ENCODE measurements at places on chromosomes 2 and 18.

GRCh38 chr2:68726608-68727367, 7.8 kb upstream of the ARHGAP25 start:
- DNase-seq = no peak

GRCh38 chr18:65876310-65876709, 125.5 kb downstream of the CDH7 start:
- no peak for DNase-seq

DNA sequence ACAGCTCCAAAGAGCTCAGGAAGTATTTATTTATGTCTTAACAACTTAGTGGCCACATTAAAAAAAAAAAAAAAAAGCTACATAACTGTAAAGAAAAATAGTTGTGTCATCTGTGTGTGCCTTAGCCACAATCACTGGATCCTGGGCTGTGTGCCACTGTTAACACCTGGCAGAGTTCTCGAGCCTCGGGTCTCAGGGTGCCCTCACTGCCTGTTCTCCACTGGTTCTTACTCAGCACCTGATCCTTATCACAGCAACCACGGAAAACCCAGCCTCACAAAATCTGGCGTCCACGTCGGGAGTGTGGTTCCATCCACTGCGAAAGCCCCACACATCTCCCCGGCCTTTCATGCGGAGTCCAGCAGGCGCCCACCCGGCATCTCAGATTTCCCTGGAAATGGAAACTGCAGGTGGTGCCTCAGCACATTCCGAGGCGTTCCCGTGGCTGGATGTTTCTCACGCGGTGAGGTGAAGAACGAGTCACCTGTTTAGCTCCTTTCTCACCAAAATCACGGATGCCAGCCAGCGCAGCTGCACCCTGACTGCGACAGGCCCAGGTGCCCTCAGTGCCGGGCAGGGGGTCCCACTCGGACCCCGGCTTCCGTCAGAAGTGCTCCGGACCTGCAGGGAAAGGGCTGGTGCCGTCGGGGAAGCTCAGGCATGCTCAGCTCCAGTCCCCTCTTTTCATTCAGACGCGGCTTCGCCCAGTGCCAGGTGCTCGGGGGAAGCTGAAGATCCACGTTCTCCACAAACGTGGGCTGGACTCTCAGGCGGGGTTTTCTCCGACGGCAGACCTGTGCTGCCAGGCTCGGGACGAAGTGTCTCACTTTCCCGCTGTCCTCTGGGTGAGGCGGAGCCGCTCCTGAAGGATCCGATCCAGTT, 198.7 kb upstream of the SALL3 start:
- no peak for DNase-seq

DNA sequence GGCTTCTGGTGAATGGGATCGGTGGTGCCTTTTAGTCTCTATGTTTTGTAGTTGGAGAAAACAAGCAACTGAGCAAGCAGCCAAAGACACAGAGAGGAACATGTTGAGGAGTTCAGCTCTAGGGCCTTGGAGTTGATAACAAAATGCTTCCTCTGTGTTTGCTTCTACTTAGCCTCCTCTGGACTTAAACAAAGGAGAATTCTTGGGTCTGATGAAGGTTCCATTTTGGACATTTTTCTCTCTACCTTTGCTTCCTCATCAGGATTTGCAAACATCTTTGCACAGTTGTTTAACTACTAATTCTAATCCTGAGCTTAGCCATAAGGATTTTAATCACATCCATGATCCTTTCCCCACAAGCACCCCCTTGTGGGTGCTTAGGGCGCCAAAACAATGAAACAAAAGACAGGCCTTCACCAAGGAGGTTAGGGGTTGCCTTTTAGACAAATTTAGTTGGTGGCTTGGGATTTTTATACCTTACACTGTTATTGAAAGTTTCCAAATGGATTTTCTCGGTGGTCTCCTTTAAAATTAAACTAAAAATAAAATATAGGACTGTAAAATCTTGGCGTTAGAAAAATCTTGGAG, 148.5 kb upstream of the SATB2 start:
- no peak for DNase-seq

DNA sequence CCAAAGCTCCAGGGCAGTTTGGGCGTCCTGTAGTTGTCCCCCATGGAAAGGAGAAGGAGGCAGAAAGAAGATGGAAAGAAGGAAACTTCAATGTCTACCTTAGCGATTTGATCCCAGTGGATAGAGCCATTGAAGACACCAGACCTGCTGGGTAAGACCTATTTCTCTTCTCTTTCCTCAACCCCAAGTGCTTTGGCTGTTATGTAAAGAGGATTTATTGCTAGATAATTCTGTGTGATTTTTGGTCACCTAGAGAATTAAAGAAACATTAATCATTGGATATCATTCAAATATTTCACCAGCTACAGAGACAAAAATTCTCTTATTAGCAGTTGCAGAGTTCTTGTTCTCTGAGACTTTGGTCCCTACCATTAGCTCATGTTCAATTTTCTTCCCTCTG, 1.9 kb downstream of the GALNT5 start:
- no peak for DNase-seq

DNA sequence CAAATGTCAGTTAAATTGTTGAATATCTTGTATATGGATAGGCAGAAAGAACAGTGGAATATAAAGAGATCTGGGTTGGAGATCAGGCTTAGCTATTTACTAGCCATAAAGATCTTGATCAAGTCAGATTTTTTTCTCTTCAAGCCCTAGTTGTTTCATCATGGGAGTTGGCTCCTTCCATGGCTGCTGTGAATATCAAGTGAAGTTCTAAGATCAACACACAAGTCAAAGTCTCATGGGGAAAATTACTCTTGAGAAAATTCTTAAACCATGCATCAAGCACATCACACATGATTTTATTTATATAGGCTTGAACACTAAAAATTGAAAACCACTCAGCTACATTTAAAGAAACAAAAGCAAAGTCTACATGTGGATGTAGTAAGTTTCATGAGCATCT, 79.8 kb downstream of the C1D start:
- no peak for DNase-seq

DNA sequence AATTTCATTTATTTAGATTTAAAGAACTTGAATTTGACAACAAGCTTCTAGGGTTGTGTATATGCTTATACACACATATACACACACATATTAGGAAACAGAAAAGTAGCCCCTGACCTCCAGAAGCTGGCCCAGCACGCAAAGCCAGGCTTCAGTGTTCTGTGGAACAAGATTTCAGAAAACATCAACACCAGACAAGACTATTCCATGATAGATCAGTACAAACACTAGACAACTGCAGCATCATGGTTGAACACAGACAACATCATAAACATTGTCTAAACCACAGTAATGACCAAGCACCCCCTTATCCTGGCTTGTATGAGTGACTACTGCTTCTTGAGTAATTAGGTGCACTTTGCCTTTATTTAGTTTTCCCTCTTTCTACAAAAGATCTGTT, 457.6 kb downstream of the TMEM182 start:
- no peak for DNase-seq

DNA sequence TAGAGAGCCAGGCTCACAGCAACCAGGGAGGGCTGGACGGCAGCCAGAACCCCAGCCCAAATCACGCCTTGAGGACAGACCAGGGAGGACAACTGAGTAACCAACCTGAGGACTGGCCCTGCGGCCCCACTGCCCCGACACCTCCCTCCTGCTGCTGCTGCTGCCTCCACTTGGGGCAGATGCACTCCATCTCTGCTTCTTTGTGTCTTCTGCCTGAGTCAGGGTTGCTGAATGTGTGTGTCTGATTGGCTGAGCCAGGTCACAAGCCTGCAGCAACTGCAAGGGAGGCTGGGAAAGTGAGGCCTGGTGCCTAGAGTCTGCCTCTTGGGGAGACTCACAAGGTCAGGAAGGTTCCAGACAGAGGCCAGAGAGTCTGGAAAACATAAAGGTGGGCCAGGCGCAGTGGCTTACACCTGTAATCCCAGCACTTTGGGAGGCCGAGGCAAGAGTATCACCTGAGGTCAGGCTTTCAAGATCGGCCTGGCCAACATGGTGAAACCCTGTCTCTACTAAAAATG, 83.4 kb downstream of the ZFP36L2 start:
- DNase-seq = no peak

Measured in NCI-H446 (cell line).